ENCODE measurements at places on chromosomes 12 and 14.

GRCh38 chr14:79840831-79841230, 370.5 kb downstream of the DIO2 start:
- DNase-seq: no peak

GRCh38 chr14:95496690-95497259, 19.7 kb downstream of the SYNE3 start:
- peak; percentile 46 for DNase-seq

- no peak for DNase-seq
Observed at GRCh38 chr14:95180966-95181741, 23.8 kb upstream of the DICER1 start.

DNA sequence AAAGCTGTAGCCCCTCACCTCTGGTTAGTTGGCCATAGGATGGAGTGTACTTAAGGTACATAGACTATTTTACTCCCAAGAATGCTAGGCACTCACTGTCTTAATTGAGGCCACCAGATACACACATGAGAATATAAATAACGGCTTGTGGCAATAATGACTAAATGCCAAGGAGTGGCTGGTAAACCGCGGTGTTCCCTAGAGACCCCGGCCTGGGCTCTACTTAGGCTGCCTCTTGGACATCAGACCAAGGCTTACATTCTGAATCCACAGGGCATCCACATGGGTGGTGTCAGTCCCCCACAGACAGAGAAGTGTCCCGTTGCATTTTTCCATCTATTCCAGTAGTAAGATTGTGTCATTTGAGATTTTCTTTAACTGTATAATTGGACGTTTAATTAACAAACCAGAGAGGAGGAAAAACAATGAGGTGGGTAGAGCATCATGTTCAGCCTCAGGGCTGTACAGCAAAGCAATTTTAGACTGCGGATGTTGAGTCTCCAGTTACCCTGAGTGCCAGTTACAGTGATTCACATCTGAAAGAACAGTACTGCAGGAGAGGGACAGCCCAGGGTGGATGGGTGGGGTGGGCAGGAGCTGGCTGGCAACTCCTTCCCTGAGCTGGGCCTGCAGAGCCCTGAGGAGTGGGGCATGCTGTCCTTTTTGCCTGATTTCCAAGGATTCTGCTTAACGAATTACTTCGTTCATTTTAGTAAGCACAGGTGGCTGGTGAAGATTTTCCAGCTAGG, 20.5 kb downstream of the CKB start:
- DNase-seq: no peak

DNA sequence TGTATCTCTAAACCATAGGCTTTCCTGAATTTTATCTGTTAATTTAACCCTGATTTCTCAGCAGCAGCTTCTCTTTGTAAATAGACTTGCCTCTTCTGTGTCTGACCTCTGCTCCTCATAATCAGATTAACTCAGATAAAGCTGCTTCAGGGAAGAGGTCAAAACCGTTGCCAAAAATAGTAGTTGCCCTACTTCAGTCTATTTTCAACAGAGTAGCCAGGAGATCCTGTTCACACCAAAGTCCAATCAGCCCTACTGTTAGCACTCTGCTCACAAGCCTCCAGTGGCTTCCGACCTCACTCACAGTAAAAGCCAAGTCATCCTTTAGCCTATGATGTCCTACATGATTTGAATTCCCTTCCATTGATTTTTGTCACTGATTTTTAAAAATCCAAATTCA, 258.4 kb downstream of the PPFIA2 start:
- DNase-seq: no peak

- no peak for DNase-seq
Observed at GRCh38 chr12:88897723-88898122, 317.5 kb upstream of the KITLG start.

GRCh38 chr12:51943346-51943745, 8.2 kb upstream of the ACVR1B start:
- DNase-seq: no peak

DNA sequence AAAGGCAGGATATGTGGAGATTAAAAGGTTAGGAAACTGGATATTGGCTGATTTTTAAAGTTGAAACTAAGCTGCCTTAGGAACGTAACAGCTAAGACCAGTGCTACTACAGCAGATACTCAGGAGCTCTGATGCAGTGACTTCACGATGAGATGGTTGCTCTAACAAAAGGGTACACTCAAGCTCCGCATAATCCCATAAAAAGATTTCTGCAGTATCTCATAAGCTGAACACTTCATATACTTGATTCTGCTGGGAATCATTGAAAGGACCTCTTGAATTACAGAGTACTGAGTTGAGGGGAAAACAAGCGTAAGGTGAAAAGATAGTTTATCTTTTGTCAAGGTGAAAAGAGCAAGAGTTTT, 3.7 kb downstream of the RNF10 start:
- DNase-seq: no peak

DNA sequence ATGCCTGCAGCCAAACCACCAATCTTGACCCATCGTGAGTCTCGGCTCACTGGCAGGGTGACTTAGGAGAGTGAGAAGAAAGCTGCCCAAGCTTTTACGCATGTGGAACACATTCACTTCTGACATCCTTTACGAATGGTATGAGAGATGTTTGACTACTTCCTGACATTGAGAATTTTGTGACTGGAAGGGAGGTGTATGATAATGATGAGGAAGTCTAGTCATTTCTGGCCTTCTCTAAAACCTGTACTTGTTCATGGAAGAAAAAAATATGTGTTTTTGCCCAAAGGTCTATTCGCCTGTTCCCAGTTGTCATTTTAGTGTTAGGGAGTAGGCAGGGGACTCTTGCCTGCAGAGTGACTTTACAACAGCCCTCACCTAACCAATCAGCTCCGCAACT, 227.2 kb upstream of the ATP2B1 start:
- no peak for DNase-seq

GRCh38 chr14:53409969-53410368, 256.8 kb upstream of the DDHD1 start:
- no peak for DNase-seq

- DNase-seq: no peak
Observed at GRCh38 chr12:56040151-56040550, 1.6 kb upstream of the RPS26 start.

- DNase-seq: no peak
Observed at GRCh38 chr14:26443654-26444053, 154.2 kb downstream of the NOVA1 start.

DNA sequence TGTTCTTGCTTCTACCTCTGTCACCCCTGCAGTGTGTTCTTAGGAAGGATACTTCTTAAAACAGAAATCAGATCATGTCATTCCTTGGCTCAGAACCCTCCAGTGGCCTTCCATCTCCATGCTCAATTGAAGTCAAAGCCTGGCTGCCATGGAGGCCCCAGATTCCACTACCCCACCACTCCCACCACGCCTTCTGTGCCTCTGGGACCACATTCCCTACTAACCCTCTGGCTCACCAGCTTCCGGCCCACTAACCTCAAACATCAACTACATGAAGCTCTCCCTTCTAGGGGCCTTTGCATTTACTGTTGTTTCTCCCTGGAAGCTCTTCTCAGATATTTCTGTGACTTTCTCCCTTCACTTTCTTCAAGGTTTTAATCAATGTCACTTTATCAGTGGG, 76.1 kb upstream of the REP15 start:
- DNase-seq: no peak

GRCh38 chr12:57888409-57889157, 42.1 kb upstream of the CTDSP2 start:
- DNase-seq: no peak

DNA sequence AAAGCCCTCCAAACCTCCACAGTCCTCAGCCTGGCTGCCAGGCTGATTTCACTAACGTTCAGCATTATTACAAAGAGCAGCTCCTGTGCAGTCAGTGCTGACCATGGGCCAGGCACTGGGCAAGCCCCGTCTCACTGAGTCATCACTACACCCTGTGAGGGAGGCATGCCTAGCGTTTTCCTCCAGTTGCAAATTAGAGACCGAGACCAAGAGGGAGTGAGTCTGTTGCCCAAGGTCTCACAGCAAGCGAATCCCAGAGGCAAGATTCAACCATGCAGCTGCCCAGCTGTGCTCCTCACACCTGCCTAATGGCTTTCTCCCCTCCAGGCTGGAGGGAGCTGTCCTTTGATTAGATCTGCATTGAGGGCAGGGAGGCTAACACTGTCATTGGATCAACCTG, 229.3 kb upstream of the LHX5 start:
- no peak for DNase-seq

- peak; percentile 29 for DNase-seq
Observed at GRCh38 chr14:78307671-78308070, 137.5 kb downstream of the NRXN3 start.

- DNase-seq: no peak
Observed at GRCh38 chr12:2337031-2338010, 284.5 kb downstream of the CACNA1C start.

DNA sequence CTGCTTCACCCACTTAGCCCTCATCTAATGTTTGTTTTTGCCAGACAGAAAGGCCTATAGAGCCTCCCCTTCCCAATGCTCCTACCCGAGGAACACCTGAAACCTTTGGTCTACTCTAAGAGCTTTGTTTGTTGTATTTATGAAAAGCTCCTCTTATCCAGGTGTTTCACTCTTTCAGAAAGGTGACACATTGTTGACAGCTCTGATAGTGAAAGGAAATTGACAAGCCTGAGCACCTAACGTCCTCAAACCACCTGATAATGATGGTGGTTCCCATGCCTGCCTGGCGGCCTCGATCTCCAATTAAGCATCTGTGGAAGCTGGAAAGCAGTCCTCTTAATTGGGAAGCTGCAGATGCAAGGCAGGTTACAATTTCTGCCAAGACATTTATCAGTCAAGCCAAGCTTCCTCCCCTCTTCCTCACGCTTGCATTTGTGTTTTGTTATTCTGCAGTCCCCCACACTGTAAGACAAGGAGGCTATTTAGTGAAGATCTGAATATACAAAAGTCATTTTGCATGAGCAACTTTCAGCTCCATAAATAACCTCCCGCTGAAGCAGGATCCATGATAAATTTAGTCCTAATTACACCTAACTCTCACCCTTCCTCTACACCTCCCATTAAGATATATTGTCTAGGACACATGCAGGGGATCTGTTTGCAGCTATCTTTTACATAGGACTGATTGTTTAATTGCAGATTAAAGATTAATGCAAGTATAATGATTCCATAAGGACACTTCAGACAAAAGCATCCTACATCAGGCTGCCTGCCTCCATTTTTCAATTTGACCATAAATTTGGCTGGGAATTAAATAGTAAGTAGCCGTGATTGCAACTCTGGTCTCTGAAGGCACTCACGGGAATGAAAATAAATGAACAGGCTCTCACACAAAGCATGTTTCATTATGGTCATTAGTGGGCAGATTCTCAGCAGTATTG, 288.6 kb downstream of the PDZRN4 start:
- DNase-seq: no peak

DNA sequence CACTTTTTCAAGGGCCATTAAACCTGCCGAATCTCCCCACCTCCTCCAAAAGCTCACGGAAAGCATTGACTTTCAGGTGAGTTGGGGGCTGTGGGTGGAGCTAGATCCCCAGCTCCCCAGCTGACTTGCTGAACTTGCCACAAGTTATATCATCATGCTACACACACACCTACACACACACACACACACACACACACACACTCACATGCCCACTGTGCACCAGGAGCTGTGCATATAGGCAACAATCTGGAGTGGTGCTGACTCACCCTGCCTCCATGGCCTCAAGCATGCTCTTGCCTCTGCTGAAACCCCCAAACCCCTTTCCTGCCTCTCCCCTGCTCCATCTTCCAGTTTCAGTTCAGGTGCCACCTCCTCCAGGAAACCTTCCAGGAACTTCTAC, 26.1 kb downstream of the SERPINA3 start:
- no peak for DNase-seq

DNA sequence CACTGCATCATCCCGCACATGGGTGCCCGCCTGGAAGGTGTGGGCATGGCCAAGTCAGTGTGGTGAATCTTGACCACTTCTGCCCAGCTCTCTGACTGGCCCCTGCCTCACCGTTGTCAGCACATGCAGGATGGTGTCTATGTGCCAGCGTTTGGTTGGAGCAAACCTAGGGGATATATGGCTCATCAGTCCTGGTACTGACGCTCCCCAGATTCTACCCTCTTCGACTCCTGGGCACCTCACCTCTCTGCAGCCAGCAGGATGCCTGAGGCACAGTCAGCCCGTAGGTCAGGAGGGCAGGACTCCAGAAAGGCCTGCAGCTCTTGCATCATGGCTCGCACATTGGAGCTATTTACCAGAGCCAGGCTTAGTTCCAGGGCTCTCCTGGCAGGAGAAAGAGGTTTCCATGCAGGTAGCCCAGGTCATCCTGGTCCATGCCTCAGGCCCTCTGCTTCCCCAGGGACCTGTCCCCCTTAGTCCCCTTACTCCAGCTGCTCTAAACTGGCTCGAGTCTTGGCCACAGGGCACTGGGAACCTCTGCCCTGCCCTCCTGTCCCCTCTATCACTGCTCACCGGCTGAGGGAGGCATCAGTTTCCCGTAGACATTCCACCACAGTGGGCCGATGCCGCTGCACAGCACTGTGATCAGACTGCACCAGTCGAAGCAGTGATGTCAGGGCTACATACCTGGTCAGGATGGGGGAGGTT, 4.0 kb downstream of the AP1G2 start:
- DNase-seq: no peak

- no peak for DNase-seq
Observed at GRCh38 chr14:104385111-104385510, 194.5 kb upstream of the C14orf180 start.

DNA sequence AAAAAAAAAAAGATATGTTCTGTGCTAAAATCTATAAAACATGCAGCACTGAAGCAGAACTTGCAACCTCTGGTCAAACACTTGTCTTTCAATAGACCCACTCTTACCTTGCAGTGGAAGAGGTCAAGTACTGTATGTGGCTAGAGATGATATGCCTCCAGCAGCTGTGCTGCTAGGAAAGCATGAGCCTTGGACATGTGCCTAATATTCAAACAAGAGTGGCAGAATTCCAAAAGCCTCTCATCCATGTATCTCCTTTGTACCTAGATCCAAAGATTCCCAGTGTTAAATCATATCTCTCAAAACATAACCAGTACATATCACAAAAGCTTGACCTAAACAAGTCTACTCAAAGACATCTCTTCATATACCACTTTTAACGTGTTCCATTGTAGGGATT, 105.0 kb upstream of the CPNE8 start:
- no peak for DNase-seq

GRCh38 chr14:105332350-105332874, 17.9 kb downstream of the PACS2 start:
- no peak for DNase-seq

GRCh38 chr14:56759094-56759493, 51.2 kb downstream of the OTX2 start:
- DNase-seq: no peak

Measured in NCI-H446 treated with DMSO at 0.1 percent for 48 hours (cell line).